ENCODE measurements at places on chromosomes 11 and 22. TPM values are rescaled to one million over a fixed set of nuclear protein-coding genes. Genes with fewer than 3 reads are reported as not detected.

GRCh38 chr11:12127206-12127898 lies 17.0 kb downstream of the MICAL2 start:
- peaks cover 6% of the 10 kb centered on the region for H3K36me3 ChIP-seq
- DNase-seq: no peak
- H3K27ac ChIP-seq: no peak overlapping the region
- no peak overlapping the region for H3K4me3 ChIP-seq
- peaks cover 72% of the 10 kb centered on the region for H3K4me1 ChIP-seq

DNA sequence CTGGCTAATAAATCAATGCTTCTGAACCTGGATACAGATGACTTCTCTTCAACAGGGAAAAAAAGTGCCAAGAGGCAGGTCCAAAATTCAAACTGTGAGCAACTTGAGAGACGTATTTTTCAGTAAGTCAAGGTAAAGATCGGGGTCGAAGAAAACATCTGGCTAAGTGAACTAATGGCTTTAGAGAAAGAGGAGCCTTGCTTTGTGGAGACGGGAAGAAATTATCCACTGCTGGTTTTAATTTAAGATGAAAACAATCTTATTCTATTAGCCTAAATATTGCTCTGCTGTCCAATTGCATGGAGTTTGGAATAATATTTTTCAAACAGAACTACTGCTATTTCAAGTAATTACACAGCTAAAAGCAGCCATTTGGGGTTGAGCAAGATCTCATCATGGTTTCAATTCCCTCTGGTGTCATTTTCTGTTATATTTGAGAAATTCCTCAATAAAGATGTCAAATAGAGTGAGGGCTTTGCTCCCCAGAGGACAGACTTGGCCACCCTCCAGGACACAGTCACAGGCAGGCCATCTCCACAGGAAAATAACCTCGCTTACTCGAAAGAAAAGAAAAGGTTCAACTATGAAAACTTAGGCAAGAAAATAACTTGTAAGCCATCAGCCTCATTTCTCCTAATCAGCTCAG lies 29.8 kb downstream of the SCUBE1 start:
- no peak overlapping the region for H3K27ac ChIP-seq
- H3K27me3 ChIP-seq: peaks cover 2% of the 10 kb centered on the region
- no peaks in the 10 kb centered on the region for H3K4me1 ChIP-seq
- no peak for DNase-seq
- no peaks in the 10 kb centered on the region for H3K36me3 ChIP-seq

The CELF1 gene
- total RNA-seq: 143 TPM

- peaks cover 7% of the 10 kb centered on the region for H3K27me3 ChIP-seq
- DNase-seq: no peak
- H3K4me1 ChIP-seq: no peaks in the 10 kb centered on the region
- H3K4me3 ChIP-seq: no peak overlapping the region
- H3K36me3 ChIP-seq: no peaks in the 10 kb centered on the region
Observed at GRCh38 chr11:1072116-1072820, 2.4 kb upstream of the MUC2 start.

GRCh38 chr11:83778596-83778995 lies 492.4 kb upstream of the CCDC90B start:
- no peak overlapping the region for H3K4me3 ChIP-seq
- H3K36me3 ChIP-seq: no peaks in the 10 kb centered on the region
- H3K4me1 ChIP-seq: no peaks in the 10 kb centered on the region
- no peak for DNase-seq
- peaks cover 5% of the 10 kb centered on the region for H3K27me3 ChIP-seq

- no peaks in the 10 kb centered on the region for H3K36me3 ChIP-seq
- no peak overlapping the region for H3K4me3 ChIP-seq
- peaks cover 3% of the 10 kb centered on the region for H3K4me1 ChIP-seq
- no peak for DNase-seq
Observed at GRCh38 chr22:35250156-35250555, 7.1 kb upstream of the HMGXB4 start.

DNA sequence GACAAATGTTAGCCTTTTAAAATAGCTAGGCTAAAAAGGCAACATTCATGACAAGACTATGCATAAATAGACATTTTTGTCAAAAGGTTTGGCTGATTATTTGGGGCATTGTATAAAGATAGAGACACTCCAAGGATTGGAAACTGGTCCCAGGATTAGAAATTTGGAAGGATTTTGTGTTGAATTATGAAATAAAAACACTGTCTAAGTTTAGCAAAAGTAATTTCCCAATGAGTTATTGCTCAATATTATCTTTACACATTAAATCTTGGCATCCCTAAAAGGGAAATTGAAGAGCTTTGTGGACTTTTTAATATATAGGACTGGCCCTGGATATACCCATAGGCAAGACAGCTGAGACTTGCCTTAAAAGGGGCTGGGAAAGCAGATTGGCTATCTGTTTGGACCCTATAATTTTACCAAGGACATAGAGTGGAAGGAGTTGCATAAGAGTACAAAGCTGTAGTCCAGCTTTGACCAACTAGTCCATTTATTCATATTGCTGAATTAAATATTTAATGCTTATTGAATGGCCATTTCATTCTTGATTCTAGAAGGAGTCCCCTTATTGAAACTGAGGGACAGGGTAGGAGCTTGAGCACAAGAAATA lies 382.7 kb downstream of the METTL15 start:
- no peak for DNase-seq
- H3K27ac ChIP-seq: no peak overlapping the region
- no peak overlapping the region for H3K4me3 ChIP-seq
- no peaks in the 10 kb centered on the region for H3K27me3 ChIP-seq
- H3K36me3 ChIP-seq: no peaks in the 10 kb centered on the region

DNA sequence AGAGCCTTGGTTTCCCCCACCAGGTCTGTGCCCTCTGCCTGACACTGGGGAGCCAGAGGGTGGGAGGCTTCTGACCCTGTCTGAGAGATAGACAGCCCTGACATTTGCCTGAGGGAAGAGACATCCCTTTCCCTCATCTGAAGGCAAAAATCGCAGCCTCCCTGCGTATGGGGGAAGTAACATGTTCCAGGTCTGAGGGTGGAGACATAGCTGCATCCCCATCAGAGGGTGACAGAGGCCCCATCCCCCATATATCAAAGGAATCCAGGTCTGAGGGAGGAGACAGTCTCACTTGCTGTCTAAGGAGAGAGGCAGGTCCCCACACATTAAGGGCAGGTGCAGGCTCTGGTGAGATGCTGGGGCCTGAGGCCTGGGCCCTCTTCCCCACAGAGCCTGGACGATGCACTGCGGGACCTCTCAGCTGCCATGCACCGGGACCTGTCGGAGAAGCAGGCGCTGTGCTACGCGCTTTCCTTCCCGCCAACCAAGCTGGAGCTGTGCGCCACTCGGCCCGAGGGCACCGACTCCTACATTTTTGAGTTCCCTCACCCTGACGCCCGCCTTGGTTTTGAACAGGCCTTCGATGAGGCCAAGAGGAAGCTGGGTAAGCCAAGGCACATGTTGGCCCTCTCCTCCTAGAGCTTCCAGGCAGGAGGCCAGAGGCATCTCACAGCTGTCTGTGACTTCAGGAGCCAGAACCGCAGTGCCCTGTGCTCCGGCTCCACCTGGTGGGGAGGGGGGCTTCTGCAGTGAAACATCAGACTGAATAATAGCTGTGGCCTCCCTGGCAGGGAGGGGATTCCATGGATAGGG lies 16.1 kb upstream of the RELT start:
- DNase-seq: peak; percentile 64
- no peaks in the 10 kb centered on the region for H3K27me3 ChIP-seq
- H3K36me3 ChIP-seq: no peaks in the 10 kb centered on the region
- no peak overlapping the region for H3K4me3 ChIP-seq
- H3K4me1 ChIP-seq: no peaks in the 10 kb centered on the region
- H3K27ac ChIP-seq: no peak overlapping the region

The INS gene
- total RNA-seq: not detected

The CNIH2 gene
- 1.3 TPM for total RNA-seq

The ACR gene
- not detected for total RNA-seq

The POTEH gene
- not detected for total RNA-seq

GRCh38 chr22:35971456-35972119 lies 57.0 kb downstream of the RBFOX2 start:
- DNase-seq: no peak
- H3K4me3 ChIP-seq: no peak overlapping the region
- no peaks in the 10 kb centered on the region for H3K4me1 ChIP-seq
- no peak overlapping the region for H3K27ac ChIP-seq

DNA sequence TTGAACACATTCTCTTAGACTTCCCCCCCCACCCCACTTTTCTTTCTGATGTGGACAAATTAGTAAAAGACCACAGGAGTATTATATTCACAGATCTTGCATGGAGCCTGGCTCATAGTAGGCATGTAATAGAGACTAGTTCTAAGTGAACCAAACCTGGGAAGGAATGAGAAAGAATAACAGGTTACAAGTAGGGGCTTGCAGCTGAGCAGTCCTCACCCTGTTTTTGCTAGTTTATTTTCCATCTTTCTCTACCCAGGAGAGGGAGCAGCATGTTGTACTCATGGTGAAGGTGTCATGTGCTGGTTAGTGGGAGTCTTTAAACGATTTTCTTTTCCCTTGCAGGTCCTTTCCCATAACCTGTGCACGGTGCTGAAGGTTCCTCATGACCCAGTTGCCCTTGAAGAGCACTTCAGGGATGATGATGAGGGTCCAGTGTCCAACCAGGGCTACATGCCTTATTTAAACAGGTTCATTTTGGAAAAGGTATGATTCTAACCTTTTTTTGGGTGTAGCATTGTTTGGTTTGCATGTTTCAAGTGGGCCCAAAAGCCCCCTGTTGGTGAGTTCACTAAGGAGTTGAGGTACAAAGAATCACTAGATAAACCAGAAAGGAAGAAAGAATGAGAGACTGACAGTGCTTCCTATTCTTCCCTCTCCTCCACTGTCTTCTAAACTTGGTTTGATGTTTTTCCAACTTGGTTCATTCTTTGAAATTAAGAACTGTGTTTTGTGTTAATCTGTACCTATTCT lies 30.1 kb downstream of the SWAP70 start:
- DNase-seq: no peak
- no peak overlapping the region for H3K27ac ChIP-seq
- H3K4me1 ChIP-seq: peaks cover 5% of the 10 kb centered on the region

The MS4A12 gene
- not detected for total RNA-seq

- peaks cover 13% of the 10 kb centered on the region for H3K4me1 ChIP-seq
- no peak overlapping the region for H3K27ac ChIP-seq
- no peak for DNase-seq
- peaks cover 49% of the 10 kb centered on the region for H3K27me3 ChIP-seq
- H3K36me3 ChIP-seq: peaks cover 3% of the 10 kb centered on the region
Observed at GRCh38 chr11:43947815-43948214, 5.4 kb downstream of the C11orf96 start.

- H3K4me3 ChIP-seq: no peak overlapping the region
- peaks cover 17% of the 10 kb centered on the region for H3K4me1 ChIP-seq
- peak; percentile 62 for DNase-seq
- peaks cover 3% of the 10 kb centered on the region for H3K27me3 ChIP-seq
- peak overlapping the region; percentile 37 for H3K27ac ChIP-seq
- H3K36me3 ChIP-seq: no peaks in the 10 kb centered on the region
Observed at GRCh38 chr11:6351782-6352382, 31.6 kb upstream of the CAVIN3 start.

The ROM1 gene
- total RNA-seq: 1.5 TPM

- no peaks in the 10 kb centered on the region for H3K36me3 ChIP-seq
- no peaks in the 10 kb centered on the region for H3K27me3 ChIP-seq
Observed at GRCh38 chr11:1346669-1347390, 37.4 kb upstream of the TOLLIP start.

All from activated CD4-positive, alpha-beta T cell treated with anti-CD3 and anti-CD28 coated beads for 36 hours (primary cell).